ENCODE measurements at places on chromosomes 4 and X.

- no peak for DNase-seq
These were observed 75.2 kb downstream of the GABRB1 start for GRCh38 chr4:47106561-47106960.

- DNase-seq: no peak
These were observed 123.6 kb upstream of the RBPJ start for GRCh38 chr4:26197018-26197779.

- DNase-seq: no peak
These were observed 15.9 kb upstream of the MAP9 start for GRCh38 chr4:155392481-155393184.

DNA sequence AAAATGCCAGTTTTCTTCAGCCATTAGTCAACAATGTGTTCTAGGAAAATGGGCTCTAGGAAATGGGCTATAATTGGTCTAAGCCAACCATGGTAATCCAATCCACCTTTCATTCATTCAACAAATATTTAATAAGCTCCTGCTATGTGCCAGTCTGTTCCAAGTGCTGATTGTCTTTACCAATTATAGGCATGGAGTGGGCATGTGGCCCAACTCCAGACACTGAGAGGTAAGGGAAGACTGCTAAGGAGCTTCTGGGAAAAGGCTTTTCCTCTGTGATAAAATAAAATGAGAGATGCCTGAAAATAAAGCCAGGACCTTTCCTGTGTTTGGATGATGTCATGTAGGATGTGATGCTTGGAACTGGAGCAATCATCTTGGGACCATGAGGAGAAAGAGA, 43.3 kb downstream of the HOPX start:
- no peak for DNase-seq

- DNase-seq: no peak
These were observed 103.0 kb upstream of the TAPT1 start for GRCh38 chr4:16329125-16329796.

DNA sequence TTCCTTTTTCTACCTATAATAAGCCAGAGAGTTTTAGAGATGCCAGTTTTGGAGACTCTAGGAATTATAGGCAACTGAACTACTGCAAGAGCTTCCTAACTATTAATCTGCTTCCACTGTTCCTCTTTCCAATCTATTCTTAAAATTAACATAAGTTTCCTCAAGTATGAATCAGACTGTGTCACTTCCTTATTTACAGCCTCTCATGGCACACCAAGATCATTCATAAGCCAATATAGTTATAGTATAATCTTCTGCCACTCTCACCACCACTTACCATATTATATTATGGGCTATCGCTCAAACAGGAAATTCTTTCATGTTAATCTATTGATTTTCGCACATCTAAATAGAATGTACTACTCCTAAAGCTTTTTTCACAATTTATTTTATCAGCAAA, 383.5 kb downstream of the STPG2 start:
- DNase-seq: no peak

GRCh38 chr4:154294652-154295350, 196.8 kb downstream of the DCHS2 start:
- DNase-seq: no peak

GRCh38 chr4:60992037-60992436, 208.1 kb upstream of the ADGRL3 start:
- no peak for DNase-seq

- no peak for DNase-seq
These were observed 47.3 kb downstream of the JAKMIP1 start for GRCh38 chr4:6152869-6153705.

GRCh38 chrX:49919617-49920016, 2.8 kb upstream of the CLCN5 start:
- peak; percentile 68 for DNase-seq

GRCh38 chrX:3748052-3748559, 34.7 kb upstream of the PRKX start:
- no peak for DNase-seq

DNA sequence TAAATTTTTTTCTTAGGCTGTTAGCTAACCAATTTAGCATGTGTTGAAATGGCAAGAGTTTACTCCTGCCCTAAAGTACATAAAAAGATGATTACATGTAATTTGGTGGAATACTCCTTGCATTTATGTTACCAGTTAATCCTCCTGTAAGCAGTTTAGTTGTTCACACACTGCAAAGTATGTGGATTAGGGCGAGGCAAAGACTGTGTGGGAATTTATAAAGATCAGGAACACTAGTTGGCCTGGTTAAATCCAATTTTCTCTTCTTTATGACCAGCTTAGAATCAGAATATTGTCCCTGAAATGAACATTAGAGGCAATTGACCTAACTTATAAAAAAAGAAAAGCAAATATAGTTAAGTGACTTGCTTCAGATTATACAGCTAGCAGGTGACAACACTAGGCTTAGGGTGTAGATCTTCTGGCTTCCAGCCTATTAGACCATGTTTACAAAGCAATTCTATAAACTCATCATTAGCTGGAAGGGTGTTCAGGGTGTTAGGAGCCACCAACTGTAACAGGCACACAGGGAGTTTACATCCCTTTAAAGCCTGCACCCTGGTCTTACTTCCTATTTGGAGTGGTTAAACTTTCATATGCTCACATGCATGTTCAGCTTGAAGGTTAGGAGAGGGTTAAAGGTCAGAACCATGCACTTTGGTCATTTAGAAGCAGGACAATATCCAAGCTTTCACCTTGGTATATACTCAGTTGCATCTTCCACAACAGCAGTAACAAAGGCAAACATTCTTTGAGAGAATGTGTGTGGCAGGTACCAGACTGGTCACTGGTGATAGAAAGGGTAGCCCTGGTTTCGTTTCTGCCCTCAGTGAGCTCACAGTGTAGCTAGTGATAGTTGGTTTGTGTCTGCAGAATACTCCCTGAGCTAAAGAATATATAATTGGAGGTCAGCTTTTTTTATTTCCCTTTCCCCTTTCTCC, 72.6 kb downstream of the GC start:
- no peak for DNase-seq

GRCh38 chr4:70678383-70678999, 9.8 kb upstream of the UTP3 start:
- no peak for DNase-seq

- no peak for DNase-seq
These were observed 101.5 kb downstream of the KDM6A start for GRCh38 chrX:44974451-44974850.

- DNase-seq: peak; percentile 21
These were observed 16.6 kb upstream of the ERCC6L start for GRCh38 chrX:72255445-72255844.

GRCh38 chr4:15131551-15131950, 129.3 kb downstream of the CPEB2 start:
- no peak for DNase-seq

DNA sequence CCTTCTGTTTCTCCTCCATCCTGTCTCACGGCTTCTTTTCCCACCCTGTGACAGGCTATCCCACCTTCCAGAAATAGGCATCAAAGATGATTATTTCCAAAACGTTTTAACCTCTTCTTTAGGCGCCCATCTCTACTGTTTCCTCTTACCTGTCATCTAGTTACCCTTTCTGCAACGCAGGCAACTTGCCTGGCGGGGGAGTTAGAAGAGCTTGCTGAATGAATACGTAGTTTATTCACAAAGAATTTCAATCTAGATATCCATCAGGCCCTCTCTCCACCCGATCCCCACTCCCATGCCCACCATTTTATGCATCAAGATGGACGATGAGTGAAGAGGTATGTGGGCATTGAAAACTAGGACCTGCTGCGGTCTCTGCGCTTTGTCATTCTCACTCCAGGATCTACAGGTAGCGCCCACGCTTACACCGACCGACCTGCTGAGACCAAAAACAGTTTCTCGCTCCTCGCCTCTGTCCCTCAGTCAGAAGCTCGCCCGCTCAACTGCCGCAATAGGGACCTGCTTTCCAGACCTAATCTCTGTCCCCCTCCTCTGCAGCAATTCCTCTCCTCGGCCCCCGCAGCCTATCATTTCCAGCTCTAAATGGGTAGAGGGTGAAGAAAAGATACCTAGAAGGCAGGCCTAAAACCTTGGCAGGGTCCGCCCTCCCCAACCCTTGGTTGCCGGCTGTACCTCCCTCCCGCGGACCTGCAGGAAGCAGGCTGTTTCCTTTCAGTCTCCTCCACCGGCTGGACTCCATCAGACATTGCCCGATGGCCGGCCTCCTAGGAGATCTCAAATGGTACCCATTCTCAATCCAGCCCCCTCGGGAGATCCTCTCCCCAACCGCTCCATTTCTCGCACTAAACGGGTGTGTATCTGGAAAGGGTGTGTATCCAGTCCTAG, 624 bp downstream of the BEX5 start:
- DNase-seq: peak; percentile 16

- DNase-seq: no peak
These were observed 8.3 kb downstream of the HCCS start for GRCh38 chrX:11119313-11119943.

DNA sequence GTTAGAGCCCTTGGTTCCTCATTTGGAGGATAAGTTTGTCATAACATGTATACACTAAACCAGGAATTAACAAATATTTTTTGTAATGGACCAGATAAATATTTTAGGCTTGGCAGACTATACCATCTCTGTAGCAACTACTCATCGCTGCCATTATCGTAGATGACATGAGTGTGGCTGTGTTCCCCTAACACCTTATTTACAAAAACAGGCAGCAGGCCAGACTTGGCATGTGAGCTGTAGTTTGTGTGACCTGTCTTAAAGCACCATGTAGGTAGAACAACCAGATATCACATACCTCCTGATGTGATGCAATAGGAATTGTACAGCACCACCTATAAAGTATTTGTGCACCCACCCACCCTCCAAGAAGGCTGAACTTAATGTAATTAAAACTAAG, 82.0 kb downstream of the RASGEF1B start:
- DNase-seq: no peak

GRCh38 chr4:84855774-84856173, 110.7 kb downstream of the WDFY3 start:
- DNase-seq: peak; percentile 30

DNA sequence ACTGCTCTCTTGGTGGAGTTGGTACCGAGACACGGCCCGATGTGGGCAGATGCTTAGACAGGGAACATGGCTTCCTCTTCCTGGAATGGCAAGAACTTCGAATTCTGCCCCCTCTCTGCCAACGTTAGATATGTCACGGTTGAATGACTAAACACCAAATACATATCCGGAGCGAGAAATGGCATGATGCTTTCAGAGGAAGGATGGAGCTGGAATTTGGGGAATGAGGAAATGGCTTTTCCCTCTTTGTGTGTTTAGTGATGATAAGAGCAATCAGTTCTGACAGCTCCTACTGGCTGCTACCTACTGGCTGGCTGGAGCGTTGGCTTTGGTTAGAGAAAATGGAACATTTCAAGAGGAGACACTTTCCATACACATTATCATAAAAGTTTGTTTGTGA, 140.0 kb downstream of the DHRSX start:
- DNase-seq: no peak

GRCh38 chr4:138487230-138487629, 245.1 kb upstream of the SLC7A11 start:
- no peak for DNase-seq

DNA sequence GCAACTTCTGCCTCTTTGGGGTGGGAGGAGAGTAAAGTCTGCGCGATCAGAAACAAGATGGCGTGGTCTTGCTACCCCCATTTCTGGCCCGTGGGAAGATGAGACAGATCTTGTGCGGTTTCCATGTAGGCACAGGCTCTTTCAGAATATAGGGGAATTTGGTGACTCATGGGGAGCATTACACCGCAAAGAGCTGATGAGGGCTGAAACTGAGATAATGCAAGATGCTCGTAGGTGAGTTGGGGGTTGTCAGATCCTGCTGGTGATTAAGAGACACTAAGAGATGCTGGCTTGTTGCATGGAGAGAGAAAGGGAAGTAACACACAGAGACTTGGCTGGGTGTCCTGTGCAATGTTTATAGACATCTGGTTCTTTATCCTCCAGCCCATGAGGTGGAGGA, 1.5 kb downstream of the EVC start:
- no peak for DNase-seq

DNA sequence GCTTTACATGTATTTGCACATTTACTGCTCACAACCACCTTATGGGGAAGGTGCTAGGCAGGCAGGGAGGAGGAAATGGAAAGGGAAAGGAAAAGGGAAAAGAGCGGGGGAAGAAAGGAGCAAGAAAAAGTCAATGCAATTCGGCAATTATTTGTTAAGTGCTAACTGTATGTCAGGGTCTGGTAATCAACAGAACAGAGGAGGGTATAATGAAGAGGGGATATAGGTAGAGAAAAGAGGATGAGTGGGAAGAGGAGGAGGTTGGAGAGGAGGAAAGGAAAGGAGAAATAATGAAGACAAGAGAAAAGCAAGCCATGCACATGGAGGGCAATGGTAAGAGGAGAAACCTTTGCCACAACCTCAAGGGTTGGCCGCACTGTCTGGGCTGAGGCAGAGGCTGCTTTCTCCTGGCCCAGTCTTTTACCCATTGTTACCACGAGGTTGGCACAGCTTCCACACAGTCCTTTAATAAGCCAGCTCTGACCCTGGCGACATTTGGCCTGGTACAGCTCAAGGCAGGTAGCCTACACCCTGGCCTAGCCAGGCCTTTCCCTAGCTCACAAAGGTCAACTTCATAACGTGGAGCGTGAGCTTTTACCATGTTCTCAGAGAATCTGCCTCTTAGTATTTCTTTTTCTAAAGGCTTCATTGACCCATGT, 836 bp downstream of the BTK start:
- DNase-seq: no peak

DNA sequence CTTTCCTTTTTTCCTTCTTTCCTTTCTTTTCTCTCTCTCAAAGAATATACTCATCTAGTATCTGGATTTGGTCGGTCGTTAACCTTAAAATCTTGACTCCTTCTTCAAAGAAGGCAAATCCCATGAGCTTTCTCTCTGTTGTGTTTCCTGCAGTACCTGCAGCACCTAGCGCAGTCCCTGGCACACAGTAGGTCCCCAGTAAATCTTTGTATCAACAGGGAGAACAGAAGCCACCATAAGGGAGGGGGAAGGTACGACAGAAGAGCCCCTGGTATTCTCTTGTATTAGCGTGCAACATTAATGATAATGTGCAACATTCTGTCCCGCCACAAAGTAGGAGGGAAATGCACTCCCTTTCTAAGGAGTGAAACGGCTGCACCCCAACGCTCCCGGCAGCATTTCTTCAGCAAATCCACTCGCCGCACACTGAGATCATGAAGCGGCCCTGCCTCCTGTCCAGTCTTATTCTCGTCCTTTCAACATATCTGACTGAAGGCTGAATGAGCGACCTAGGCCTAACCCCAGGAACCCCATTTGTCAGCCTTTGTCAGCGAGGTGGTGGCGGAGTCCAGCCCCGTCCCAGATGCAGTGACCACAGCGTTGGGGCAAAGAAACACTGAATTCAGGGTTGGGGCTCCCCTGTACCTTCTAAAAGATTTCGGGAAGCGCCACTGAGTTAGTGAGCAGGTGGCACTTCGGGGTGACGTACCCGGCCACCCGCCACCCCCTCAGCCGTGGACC, 133.7 kb downstream of the AMELX start:
- peak; percentile 21 for DNase-seq

DNA sequence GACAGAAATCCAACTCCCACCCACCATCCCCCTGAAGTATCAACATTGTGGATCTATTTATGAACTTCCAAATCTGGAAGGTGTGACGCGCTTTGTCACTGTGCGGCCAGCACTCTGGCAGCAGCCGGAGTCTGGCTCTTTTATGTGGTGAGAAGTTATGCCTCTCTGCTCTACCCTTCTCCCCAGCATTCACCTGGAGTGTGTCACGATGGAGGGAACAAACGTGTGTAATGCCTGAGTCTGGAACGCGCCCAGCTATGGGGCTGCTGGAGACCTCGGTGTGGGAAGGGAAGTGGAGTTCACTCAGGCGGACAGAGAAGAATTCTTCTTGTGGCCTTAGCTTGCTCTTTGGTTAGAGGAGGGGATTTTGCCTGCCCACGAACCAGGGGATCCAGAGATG, 222.1 kb upstream of the RPL34 start:
- DNase-seq: no peak
